CD4-positive, CD25-positive, alpha-beta regulatory T cell (primary cell): ENCODE measurements at places on chromosomes 13 and 19.

DNA sequence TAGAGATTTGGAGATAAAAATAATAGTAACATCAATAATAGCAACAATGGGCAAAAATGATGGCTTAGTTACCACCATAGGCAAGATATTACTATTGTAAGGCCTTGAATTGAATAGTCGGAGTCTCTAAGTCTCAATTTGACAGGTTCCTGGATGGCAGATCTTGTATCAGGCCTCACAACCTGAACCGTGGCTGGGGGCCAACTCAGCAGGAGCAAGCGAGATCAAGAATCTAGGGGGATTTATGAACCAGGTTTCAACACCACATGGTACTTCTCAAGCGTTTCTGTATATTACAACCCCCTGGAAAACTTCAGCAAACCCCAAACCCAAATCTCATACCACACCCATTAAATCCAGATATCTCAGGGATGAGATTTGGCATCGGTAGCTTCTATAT, 573.8 kb downstream of the LIG4 start:
- no peak for DNase-seq

DNA sequence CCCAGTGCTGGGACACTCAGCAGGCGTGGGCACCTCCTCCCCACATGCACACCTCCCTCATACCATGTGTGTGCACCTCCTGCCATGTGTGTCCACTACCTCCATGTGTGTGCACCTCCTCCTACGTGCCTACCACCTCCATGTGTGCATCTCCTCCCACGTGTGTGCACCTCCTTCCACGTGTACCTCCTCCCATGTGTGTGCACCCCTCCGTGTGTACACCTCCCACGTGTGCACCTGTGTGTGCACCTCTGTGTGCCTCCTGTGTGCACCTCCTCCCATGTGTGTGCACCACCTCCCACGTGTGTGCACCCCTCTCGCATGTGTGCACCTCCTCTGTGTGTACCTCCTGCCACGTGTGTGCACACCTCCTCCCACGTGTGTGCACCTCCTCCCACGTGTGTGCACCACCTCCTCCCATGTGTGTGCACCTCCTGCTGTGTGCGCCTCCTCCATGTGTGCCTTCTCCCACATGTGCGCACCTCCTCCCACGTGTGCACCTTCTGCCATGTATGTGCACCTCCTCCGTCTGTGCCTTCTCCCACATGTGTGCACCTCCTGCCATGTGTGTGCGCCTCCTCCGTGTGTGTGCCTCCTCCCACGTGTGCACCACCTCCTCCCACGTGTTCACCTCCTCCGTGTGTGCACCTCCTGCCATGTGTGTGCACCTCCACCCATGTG, 6.1 kb upstream of the C13orf46 start:
- no peak for DNase-seq

DNA sequence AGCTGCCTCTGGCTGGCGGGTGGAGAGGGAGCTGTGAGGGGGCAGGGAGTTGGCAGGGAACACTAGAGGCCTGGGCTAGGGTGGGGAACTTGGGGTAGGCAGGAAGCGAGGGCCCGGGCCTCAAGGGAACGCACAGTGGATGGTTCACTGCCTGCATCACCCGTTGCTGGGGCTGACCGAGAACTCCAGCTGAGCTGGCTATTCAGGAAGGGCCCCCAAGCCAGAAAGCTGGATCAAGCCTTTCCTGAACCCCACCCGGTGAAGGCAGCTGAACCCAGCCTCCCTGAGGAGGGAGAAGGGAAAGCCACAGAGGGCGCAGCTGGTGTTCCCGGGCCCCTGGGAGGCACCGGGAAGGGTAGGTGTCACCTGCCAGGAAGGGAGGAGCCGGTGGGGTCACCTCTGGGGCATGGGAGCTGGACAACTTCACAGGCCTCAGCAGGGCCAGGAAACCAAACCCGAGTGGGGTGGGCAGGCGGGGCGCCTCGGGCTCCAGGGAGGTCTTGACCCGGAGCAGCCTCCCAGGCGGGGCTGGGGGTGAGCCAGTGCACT, 13.9 kb downstream of the PALM start:
- no peak for DNase-seq

- no peak for DNase-seq
Measured at GRCh38 chr19:29378126-29378525, 147.7 kb upstream of the VSTM2B start.

- no peak for DNase-seq
Measured at GRCh38 chr13:94433055-94433961, 46.2 kb downstream of the DCT start.

- no peak for DNase-seq
Measured at GRCh38 chr19:5822181-5822844, 17.2 kb downstream of the FUT6 start.

DNA sequence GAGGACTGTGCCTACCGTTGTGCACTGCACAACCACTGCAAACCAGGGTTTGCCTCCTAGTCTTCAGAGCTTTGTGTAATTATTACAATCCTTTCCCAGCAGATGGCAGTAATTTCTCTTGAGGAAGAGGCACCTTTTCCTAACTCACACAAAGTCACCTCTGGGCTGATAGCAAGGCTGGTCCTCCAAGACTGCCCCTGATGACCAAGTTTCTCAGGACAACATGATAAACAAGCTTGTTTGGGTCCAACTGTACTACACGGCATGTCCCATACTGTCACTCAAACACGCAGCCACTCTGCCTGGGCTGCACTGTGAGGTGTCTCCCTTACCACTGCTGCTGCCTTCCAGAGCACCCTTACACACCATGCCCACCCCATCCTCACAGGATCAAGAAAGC, 39.3 kb downstream of the RFXAP start:
- no peak for DNase-seq

- DNase-seq = no peak
Measured at GRCh38 chr13:114145256-114145655, 12.8 kb upstream of the RASA3 start.
